ENCODE measurements at places on chromosomes 7 and 10.

GRCh38 chr10:113261161-113261560 is 291.7 kb upstream of the HABP2 start:
- DNase-seq: no peak

DNA sequence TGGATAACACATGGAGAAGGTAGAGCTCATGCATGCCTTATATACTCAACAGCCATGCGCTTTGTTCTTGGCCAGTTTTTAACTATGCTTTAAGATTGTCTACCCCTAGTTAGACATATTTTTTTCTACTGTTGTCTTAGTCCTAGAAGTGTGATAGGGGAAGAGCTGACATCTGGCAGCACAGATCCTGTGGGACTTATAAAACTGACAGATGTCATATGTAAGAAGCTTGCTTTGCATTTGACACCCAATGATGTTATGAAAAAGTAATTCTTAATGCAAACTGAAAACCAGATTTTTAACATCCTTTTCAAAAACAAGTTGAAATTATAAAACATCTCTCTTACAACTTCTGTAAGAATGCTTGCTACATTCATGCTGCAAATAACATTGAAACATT is 715.9 kb upstream of the LRRN3 start:
- no peak for DNase-seq

GRCh38 chr10:93392121-93392520 is 90.0 kb downstream of the MYOF start:
- DNase-seq: no peak

GRCh38 chr7:95593343-95593742 is 3.0 kb downstream of the PDK4 start:
- no peak for DNase-seq

GRCh38 chr7:12231097-12231496 is 20.0 kb downstream of the TMEM106B start:
- DNase-seq: no peak

GRCh38 chr10:16381083-16381482 is 55.7 kb upstream of the PTER start:
- DNase-seq: peak; percentile 99

DNA sequence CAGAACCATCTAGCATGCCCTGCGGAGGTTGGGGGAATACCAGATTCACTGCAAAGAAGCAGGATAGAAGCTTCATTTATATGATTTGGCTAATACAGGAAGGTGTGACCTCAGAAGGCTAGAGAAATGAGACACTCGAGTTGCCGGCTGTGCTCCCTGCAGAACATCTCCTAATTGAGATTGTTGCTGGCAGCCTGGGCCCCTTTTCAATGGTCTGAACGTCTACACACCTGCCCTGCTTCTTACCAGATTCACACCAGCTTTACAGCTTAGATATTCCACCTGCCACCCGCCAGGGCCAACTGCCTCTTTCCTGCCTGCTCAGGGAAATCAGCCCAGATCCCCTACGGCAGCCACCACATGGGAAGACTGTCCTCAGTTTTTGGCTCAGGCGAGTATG is 475.3 kb upstream of the AUTS2 start:
- DNase-seq: no peak

- DNase-seq: no peak
Measured at GRCh38 chr7:140350056-140350455, 48.3 kb downstream of the SLC37A3 start.
